ENCODE measurements at places on chromosomes 12 and 14. TPM values are rescaled to one million over a fixed set of nuclear protein-coding genes. Genes with fewer than 3 reads are reported as not detected.

DNA sequence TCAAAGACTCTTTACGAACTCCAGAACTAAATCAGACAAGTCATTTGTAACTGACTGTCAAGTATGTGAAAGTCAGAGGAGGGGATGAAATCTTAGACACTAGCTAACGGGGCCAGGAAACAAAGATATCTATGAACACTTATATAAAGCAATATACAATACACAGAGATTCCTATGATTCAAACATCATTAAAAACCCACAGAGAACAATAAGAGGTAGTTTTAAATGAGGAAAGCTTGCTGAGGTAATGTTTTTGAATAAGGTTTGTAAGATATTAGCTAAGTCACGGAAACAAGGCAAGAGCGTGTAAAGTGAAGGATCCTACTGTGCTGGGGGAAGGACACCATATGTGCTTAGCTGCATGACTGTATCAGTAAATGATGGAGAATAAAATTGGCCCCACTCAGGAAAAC lies 36.7 kb downstream of the SAV1 start:
- no peak for DNase-seq

DNA sequence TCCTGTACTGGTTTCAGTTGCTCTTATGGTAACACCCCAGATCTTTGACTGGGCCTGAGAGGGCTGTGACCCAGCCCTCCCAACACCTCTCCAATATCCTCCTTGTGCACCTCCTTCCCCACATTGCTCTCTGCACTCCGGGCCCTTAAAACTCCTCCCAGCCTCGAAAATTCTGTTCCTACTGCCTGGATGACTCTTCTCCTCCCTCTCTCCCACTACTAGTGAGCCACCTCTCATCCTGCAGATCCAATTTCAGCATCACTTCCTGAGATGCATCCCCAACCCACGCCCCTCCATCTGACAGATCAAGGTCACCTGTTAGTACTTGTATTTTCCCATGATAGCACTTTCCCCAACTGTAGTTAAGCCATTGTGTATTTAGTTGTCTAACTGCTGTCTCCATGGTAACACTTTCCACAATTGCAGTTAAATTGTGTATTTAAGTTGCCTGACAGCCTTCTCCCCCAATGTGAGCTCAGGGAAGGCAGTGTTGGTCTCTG lies 11.5 kb upstream of the NT5DC3 start:
- no peak for DNase-seq

- no peak for DNase-seq
These were observed 2.1 kb upstream of the RABGGTA start for GRCh38 chr14:24273422-24273998.

DNA sequence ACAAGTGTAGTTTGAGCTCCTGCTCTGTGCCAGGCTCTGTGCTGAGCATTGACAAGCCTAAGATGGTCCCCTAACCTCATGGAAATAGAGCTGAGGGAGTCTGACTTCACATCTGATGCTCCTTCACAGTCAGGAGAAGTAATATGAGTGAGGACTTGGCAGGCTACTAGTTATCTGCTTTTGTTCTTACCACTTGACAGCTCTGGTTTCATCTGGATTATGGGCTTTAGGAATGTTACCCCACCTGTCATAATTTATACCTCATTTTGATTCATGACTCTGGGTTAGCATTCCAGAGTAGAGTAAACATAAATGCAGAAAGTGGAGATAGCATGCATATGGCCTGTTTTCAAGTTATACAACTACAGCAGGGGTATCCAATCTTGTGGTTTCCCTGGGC lies 40.5 kb downstream of the ATP6V1D start:
- DNase-seq, result no peak

DNA sequence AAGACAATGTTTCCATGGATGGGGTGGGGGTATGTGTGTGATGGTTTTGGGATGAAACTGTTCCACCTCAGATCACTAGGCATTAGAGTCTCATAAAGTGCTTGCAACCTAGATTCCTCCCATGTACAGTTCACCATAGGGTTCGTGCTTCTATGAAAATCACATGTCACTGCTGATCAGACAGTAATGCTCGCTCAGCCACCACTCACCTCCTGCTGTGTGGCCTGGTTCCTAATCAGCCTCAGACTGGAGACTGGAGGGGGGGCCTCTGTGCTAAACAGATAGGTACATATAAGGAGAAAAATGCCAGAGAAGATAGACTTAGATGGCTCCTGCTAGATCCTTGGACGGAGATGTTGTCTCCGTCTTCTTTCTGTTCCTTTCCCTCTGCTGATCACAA lies 1296.9 kb upstream of the SEL1L start:
- no peak for DNase-seq

DNA sequence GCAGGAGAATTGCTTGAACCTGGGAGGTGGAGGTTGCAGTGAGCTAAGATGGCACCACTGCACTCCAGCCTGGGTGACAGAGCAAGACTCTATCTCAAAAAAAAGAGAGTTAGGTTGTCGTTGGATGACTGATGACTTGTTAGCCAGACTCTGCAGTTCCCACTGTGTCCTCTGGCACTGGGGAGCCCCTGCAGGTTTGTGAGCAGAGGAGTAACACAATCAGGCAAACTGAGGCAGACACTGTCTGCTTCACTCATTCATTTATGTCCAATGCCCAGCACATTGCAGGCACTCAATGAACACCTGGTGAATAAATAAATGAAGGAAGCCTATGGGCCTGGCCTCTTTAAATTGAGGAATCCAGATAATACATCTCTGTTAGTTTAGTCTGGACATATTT lies 41.2 kb upstream of the BCL11B start:
- no peak for DNase-seq

Gene COX8C
- not detected for total RNA-seq

DNA sequence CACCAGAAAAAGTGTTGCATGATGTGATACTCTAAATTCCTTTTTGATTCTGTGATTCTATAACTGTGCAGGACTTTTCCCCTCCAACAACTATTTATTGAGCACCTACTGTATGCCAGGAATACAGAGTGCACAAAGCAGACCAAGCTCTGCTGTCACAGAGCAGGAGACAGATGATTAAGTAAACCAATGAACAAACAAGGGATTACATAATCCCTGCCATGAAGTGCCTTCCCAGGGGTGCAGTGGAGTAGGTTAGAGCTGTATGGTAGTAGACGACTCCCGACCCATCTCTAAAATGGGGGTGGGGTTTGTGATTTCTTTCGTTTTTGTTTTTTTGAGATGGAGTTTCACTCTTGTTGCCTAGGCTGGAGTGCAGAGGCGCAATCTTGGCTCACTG lies 213.9 kb downstream of the TBX5 start:
- no peak for DNase-seq

Data from WTC11 (cell line).